ENCODE measurements at places on chromosomes 2 and 18. TPM values are rescaled to one million over a fixed set of nuclear protein-coding genes. Genes with fewer than 3 reads are reported as not detected.

The RALBP1 gene
- 58.9 TPM for total RNA-seq

GRCh38 chr18:74514860-74515495 is 18.8 kb downstream of the CNDP2 start:
- DNase-seq = peak; percentile 83

DNA sequence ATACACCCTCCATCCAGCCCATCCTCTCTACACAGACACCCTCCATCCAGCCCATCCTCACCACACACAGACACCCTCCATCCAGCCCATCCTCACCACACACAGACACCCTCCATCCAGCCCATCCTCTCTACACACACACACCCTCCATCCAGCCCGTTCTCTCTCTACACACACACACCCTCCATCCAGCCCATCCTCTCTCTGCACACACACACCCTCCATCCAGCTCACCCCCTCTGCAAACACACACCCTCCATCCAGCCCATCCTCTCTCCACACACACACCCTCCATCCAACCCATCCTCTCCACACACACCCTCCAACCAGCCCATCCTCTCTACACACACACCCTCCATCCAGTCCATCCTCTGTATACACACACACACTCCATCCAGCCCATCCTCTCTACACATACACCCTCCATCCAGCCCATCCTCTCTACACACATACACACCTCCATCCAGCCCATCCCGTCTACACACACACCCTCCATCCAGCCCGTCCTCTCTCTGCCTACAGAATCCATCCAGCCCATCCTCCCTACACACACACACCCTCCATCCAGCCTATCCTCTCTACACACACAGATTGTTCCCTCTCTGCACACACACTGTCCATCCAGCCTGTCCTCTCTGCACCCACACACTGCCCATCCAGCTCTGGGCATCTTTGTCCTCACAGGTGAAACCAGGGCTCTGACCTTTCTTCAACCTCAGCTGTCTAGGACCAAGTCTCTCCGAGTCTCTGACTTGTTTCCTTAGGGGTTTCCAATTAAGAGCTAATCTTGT is 81.2 kb downstream of the EIPR1 start:
- DNase-seq = peak; percentile 74

GRCh38 chr2:237190966-237191713 is 105.5 kb downstream of the COPS8 start:
- DNase-seq = no peak

The MFSD6 gene
- 18.1 TPM for total RNA-seq

DNA sequence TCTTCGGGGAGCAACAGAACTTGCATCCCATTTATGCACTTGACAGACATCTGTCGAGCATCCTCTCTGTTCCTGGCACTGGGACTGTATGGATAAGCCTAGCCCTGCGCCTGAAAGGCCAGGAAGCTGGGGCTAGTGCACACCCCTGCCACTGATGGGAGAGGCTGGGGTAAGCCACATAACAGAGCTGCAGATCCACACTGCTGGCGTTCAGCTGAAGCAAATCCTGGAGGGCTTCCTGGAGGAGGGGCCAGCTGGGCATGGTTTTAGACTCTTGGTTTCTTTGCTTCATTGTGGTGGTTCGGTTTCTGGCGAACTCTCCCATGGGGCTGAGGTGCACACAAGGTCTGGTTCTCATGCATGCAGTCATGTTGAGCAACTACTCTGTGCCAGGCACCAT is 45.5 kb upstream of the FOSL2 start:
- peak; percentile 33 for DNase-seq

- no peak for DNase-seq
Observed at GRCh38 chr2:202344178-202344577, 31.9 kb upstream of the BMPR2 start.

DNA sequence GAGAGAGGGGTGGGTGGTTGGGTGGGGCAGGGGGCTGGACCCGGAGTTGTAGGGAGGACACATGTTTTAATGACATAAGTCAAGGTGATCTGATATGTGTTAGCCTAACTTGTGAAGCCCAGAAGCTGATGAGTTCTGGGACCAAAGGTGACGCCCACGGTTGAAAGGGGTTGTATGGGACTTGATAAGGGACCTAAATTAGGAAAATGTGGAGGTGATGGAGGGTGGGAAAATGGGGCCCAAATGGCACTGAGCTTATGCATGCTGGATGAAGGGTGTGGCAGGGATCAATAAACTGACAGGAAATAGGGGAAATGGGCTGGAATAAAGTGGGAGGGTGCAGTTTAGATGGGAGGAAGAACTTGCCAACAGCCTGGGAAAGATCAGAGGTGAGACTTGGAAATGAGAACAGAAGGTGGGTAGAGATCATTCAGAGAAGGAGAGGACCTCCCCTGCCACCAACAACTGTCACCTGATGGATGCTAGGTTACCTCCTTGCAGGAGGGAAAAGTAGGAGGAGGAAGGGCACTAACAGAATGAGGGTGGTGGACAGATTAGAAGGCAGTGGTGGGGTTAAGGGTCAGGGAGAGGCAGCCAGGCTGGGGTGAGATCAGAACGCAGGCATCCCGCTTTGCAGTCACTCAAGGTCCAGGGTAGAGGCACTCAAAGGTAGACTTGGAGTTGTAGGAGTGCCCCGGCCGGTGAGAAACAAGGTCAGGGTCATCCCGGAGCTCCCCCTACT is 15.3 kb downstream of the WNT10A start:
- DNase-seq = no peak

DNA sequence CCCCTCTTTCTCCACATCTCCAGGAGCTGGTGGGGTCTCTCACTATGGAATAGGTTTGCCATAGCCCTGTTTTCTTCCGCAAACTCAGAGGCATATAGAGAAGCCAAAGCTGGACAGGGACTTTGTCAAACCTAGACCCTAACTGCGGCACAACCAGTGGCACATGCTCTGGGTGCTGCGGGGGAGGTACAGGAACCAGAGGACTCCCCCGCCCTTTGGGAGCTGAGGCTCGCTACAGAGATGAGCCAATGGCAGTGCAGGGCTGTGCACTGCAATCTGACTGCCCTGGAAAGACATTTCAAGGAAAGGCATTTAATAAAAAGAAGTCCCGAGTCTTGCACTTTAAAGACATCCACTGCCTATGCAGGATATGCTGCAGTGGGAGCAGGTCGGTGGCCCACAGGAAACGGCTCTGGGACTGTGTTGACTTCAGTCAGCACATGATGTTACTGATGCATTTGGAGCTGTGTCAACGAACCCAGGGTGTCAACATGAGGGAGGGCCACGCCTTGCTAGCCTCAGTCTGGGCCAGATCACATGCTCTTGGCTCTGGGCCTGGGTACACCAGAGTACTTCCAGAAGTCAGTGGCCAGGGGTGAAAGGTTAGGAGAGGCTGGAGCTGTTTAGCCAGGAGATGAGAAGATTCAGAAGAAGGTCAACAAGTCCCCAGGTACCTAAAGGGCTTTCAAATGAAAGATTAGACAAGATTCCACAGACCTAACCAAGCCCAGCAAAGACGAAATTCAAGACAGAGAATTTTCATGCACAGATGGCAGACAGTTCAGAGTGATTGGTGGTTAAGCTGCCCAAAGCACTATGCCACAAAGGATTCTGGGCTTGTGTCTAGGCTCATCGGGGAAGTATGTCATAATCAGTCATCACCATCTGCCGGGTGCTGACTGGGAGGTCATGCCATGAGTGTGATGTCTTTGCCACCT is 8.2 kb downstream of the SLC35F6 start:
- peak; percentile 95 for DNase-seq

GRCh38 chr2:156331572-156332283 is 793 bp downstream of the NR4A2 start:
- DNase-seq = no peak

- DNase-seq = no peak
Observed at GRCh38 chr2:202643012-202643858, 8.5 kb downstream of the FAM117B start.

The C2orf49 gene
- total RNA-seq = 12.8 TPM

GRCh38 chr2:177693658-177694339 is 301.2 kb downstream of the AGPS start:
- no peak for DNase-seq

- DNase-seq = no peak
Observed at GRCh38 chr2:73855526-73855925, 26.8 kb downstream of the STAMBP start.

GRCh38 chr18:24368749-24369148 is 28.9 kb downstream of the OSBPL1A start:
- no peak for DNase-seq

- DNase-seq = no peak
Observed at GRCh38 chr2:169361706-169362117, 622 bp downstream of the LRP2 start.

DNA sequence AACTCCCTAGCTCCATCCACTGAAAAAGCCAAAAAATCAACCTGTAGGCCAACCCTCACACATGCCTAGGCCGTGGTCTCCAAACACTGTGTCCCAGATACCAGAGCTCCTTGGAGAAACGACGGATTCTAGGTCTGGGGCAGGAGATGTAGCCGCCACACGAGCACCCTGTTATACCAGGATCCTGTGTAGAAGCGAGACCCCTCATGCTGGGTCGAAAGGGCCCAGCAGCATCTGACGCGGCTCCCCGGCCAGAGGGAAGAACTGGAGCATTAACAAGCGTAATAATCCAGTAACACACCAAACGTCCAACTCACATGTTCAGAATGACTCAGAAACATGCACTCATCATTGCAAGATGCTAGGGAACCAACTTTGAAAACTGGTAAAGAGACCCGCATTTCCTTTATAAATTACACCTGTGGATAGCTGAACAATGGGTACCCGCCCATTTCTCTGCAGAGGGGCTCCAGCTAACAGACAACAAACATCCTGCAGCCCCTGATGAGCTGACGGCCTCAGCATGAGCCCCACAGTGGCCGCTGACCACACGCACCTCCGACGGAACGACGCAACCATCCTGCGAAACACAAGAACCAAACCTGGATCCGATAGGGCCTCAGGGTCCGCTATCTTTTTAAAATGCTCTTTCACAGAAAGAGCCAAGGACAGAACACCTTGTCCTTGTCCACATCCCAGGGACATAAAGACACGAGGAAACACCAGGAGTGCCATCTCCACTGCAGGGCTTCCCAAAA is 14.2 kb downstream of the SLC66A2 start:
- DNase-seq = peak; percentile 68

DNA sequence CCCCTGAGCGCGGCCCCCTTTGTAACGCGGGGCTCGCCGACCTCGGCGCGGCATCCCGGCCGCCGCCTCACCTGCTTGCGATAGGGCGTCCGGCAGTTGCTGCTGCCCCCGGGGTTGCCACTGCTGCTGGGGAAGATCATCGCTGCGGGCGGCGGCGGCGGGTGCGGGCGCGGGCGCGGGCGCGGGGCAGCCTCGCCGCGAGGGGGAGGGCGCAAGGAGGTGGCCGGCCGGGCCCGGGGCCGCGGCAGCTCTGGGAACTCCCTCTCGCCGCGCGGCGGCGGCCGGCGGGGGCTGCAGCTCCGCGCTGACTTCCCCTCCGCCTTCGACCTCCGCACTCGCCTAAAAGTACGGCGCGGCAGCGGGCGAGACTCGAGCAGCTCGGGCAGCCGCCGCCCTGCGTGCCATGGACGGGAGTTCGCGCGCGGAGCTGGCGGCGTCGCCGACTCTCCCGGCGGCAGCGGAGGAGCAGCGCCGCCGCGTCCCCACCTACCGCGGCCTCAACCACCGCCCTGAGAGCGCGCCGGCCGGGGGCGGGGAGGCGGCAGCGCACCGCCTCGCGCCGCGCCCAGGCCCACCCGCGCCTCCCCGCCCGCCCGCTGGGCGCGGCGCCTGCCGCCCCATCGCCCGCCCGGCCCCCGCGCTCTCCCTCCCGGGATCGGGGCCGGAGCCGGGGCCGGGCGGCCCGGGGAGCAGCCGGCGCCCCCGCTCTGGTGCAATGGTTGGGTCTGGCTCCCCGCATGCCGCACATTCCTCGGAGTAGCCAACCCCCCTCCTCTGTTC is 86.0 kb downstream of the RBMS1 start:
- DNase-seq = peak; percentile 91

The OTOS gene
- not detected for total RNA-seq

All from mesenteric fat pad (tissue), 1 donor.